ENCODE measurements at places on chromosomes 5 and 9.

DNA sequence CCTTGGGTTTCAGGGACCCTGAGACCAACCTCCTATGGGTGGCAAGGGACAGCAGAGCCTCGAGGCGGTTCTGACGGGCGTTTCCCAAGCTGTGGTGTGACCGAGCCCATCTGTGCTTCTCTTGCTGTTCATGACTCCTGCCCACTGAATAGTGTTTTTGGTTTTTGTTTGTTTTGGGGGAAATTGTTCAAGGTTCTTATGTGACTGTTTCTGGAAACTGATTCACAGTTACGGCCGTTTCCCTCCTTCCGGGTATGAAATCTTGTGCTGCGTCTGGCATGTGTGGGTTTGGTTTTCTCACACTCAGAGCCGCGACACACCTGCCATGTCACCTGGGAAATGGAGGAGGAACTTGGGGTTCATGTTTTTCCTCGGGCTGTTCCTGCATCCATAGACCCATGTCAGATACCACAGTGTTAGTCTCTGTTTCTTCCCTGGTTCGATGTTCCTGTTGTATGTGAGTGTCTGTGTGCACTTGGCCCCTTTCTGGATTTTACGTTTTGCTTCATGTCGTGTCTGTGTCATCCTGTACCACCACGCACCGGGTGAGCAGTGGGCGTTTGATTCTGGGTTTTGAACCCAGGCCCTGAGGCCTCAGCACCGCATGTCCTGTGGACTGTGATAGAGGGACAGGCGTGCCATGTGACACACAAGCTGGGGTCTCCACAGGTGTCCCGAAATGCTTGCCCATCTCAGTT, 28.8 kb downstream of the FBXW5 start:
- no peak for DNase-seq

DNA sequence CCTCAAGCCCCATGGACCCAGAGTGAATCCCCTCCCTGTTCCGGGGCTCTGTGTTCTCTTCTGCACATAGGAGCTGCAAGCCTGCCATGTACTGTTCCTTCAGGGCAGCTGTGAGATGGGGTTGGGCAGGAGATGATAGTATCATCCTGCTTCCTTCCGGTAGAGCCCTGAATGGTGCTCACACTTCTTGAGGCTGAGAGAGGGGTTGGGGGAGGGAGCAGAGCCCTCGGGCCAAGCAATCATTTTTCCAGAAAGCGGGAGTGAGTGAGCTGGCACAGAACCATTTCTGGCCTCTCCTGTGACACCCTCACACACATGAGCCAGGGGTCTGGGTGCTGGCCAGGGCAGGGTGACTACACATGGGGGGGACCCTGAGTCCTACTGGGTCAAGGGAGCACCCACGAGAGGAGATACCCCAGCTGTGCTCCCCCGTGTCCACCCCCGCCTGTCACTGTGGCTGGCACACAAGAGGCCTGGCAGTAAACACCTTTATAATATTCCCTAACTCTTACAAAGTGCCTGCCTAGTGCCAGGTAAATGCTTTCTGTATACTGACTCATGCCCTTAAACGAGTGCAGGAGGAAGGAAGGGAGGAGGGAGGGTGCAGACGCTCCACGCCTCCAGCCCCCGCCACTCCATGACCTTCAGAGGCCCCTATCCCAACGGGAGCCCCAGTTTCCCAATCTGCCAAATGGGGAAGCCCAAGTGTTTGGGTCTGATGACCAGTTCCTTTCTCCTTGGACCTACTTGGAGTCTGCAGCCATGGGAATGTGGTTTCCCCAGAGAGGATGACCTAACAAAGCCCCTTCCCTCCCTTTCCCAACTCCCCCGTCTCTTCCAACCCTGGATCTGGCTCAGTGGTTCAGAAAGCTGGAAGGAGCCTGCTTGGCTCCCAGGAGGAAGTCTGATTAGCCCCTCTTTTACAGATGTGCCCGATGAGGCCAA, 15.5 kb downstream of the AKNA start:
- DNase-seq, result no peak

GRCh38 chr5:133120156-133120750, 68.4 kb downstream of the HSPA4 start:
- DNase-seq, result no peak

DNA sequence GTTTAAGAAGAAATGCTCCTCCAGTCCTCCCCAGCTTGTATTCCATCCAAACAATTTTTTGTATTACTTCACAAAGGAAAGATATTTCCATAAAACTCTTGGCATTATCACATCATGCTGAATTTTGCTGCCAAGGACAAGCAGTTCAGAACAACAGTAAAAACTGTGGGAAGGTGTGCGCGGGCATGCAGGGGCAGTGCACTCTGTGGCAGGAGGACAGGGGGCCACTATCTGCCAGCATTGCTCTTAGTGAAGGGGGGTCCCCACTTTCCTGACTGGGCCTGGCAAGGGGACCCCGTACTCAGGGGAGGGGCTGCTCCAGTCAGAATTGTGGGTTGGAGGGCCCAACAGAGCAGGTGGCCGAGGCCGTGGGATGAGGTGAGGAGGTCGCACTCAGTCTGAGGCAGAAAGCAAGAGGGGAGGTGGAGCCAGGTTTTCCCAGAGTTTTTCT, 32.8 kb downstream of the ANGPTL2 start:
- DNase-seq, result no peak

- peak; percentile 69 for DNase-seq
Observed at GRCh38 chr5:139635606-139636206, 12.4 kb upstream of the CXXC5 start.

- DNase-seq, result no peak
Observed at GRCh38 chr9:83598487-83598886, 24.5 kb upstream of the IDNK start.

DNA sequence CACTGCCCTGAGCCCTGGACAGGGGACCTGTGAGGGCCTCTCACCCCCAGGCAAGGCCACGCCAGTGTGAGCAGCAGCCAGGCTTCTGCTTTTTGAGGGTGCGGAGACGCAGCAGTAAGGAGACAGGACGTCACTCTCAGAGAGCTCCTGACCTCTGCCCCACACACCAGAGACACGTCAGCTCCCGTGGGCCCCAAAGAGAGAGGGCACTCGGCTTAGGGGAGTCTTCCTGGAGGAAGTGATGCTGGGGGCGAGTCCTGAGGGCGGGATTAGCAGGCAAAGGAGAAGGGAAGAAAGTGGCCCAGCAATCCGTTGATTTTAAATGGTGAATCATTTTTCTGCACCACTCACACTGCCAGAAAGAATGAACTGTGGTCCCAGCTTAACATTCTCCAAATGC, 24.0 kb upstream of the SLC9A3 start:
- DNase-seq, result no peak

- DNase-seq, result no peak
Observed at GRCh38 chr9:16341177-16341576, 529.3 kb downstream of the BNC2 start.

GRCh38 chr9:114000063-114000454, 78.0 kb downstream of the AMBP start:
- no peak for DNase-seq

- DNase-seq, result no peak
Observed at GRCh38 chr9:92405818-92406217, 1.4 kb upstream of the OGN start.

- DNase-seq, result no peak
Observed at GRCh38 chr5:156824800-156825199, 25.3 kb upstream of the PPP1R2B start.

DNA sequence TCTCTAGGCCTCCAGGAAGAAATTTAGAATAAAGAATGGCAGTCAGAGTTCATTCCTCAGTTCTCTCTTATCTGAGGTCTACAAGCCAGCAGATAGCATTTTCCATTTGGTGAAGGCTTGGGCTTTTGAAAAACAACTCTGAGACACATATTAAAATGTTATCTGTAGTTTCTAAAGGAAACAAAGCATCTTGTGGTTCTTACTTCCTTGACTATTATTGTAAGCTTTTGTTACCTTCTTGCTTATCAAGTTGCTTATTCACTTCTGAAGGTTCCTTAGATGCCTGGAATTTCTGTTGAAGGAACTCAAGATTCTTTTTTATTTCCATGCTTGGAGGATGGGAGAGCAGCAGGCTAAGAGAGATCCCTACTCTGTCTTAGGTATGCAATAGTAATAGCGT, 79.2 kb upstream of the MRPS30 start:
- DNase-seq, result no peak

DNA sequence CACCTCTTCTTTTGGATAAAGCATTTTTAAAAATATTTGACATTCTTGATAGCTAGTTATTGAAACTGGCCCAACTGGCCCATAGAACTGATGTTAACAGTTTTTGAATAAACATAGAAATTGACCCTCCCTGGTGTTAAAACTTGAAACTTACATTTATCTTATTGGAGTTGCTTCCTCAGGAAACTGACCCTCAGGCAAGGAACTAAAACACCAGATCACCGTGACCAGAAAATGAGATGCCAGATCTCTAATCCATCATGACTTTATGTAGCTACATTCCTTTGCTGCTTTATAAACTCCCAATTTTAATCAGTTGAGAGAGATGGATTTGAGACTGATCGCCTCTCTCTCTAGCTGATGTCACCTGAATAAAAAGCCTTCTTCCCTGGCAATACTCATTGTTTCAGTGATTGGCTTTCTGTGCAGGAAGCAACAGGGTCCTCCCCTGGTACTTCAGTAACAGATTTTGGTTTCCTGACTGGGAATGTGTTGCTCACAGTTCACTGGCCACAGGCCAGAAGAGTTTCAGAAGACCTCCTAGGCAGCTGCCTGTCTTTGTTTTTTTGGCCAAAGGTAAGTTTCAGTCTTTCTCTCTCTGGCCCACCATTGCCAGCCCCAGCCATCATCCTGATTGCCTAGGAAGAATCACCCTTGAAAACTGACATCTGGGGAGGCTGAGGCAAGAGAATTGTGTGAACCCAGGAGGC, 212.4 kb downstream of the DTWD2 start:
- no peak for DNase-seq

DNA sequence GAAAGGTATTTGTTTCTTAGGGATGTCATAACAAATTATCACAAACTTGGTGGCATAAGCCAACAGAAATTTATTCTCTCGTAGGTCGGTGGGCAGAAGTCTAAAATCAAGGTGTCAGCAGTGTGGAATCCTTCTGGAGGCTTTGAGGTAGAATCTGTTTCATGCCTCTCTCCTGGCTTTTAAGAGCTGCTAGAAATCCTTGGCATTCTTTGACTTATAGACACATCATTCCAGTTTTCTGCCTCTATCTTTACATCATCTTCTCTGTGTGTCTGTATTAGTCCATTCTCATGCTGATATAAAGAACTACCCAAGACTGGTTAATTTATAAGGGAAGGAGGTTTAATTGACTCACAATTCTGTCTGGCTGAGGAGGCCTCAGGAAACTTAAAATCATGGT, 488.1 kb upstream of the PAPPA start:
- DNase-seq, result no peak

DNA sequence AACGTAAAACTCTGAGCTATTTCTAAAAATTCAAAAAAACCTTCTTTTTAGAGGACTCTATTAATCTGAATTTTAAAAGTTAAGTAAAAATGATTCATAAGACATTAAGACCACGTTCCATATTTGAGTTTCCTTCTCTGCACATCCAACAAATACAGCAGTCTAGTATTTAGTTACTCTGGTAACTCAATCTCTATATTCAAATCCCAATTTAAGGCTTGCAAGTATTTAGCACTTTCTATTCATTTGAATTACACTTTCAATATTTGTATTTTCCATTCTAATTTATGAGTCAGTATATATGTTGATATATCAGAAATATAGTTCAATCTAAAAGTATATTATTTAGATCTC, 17.7 kb downstream of the RFX3 start:
- no peak for DNase-seq

DNA sequence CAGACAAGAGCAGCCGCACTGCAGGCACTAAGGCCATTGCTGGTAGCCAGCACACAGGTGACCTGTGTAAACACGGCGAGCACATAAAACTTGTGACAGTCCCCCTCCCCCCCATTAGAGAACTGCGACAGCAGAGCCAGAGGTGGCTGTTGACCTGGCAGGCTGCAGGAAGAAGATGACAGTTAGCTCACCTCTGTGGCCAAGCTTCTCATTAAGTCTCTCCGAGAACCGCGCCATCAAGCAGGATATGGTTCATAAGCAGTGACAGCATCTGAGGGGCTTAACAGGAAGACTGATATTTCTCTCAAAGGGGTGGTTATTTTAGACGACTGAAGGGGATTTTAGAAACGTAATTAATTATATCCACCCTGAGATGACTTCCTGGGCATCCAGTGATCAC, 5.2 kb downstream of the SURF4 start:
- no peak for DNase-seq

- no peak for DNase-seq
Observed at GRCh38 chr5:96247097-96247701, 185.8 kb downstream of the PCSK1 start.

- no peak for DNase-seq
Observed at GRCh38 chr9:21811914-21812313, 9.5 kb downstream of the MTAP start.

DNA sequence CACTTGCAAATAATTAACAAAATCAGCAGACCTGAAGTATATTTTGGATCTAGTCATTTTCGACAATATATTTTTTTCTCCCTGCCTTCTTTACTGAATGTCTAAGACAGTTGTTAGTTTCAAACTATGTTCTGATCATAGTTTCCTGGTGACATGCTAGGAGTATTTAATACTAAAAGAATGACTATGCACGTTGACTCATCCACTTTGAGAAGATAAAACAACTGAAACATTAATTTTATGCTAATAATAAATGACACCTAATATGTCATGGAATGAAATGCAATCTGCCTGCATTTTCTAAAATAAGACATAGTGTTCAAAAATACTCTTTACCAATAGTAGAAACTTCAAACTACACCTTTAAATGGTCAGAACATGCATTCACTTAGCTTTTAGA, 2123.7 kb upstream of the C9orf72 start:
- DNase-seq, result no peak

DNA sequence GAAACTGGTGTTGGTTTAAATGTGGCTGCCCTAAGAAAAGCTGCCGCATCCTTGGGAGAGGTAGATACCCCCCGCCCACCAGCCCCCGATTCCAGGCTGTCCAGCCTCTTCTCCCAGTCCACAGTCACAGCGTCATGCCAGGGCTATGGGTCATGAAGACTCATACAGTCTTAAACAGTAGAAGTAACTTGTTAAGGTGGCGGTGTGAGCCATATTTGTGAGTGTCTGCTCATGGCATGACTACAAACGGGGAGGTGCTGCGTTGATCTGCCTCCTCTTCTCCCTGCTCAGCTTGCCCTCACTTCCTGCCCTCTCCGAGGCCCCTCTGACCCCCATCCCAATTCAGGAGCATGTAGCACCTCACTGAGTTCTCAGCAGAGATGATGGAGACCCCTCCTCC, 20.8 kb downstream of the FGD3 start:
- DNase-seq, result no peak
